ENCODE measurements at places on chromosomes 2 and 18. TPM values are rescaled to one million over a fixed set of nuclear protein-coding genes. Genes with fewer than 3 reads are reported as not detected.
A peak's percentile ranks its signal among the peaks of the same experiment; 100 is the strongest.

GRCh38 chr2:46548103-46548486 lies 68.7 kb downstream of the TMEM247 start:
- H3K36me3 ChIP-seq: peaks cover 12% of the 10 kb centered on the region
- DNase-seq: no peak
- H3K4me3 ChIP-seq: no peak overlapping the region
- H3K4me1 ChIP-seq: peaks cover 10% of the 10 kb centered on the region

- H3K4me3 ChIP-seq: no peak overlapping the region
- no peaks in the 10 kb centered on the region for H3K27me3 ChIP-seq
- no peaks in the 10 kb centered on the region for H3K36me3 ChIP-seq
These were observed 385.4 kb upstream of the RND3 start for GRCh38 chr2:150872756-150873395.

- no peaks in the 10 kb centered on the region for H3K27me3 ChIP-seq
- no peaks in the 10 kb centered on the region for H3K36me3 ChIP-seq
- DNase-seq: peak; percentile 47
- H3K4me1 ChIP-seq: peaks cover 23% of the 10 kb centered on the region
- H3K27ac ChIP-seq: peak overlapping the region; percentile 24
- peak overlapping the region; percentile 37 for H3K4me3 ChIP-seq
These were observed 94.4 kb upstream of the ASAP2 start for GRCh38 chr2:9112079-9112721.

- no peak for DNase-seq
- no peaks in the 10 kb centered on the region for H3K27me3 ChIP-seq
- H3K4me1 ChIP-seq: peaks cover 40% of the 10 kb centered on the region
- no peak overlapping the region for H3K27ac ChIP-seq
- no peak overlapping the region for H3K4me3 ChIP-seq
These were observed 249.4 kb upstream of the UBE2E3 start for GRCh38 chr2:180730976-180731375.

DNA sequence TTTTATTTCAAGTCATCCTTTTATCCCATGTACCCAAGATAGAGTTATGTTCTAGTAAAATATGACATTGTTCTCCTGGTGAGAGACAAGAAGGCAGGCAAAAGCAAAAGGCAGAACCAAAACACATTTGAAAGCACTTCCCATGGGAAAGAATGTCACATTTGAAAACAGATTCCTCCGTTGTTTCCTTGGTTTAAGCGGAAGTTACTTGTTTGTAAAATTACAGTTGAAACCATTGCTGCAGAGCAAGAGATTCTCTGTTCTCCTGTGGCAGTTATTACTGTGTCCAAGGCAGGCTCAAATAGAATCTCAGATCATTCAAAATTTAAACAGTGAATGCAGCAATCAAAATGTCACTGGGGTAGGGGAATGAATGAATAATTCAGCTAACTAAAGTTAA lies 149.6 kb downstream of the MTCL1 start:
- DNase-seq: no peak
- no peaks in the 10 kb centered on the region for H3K36me3 ChIP-seq
- H3K27me3 ChIP-seq: no peaks in the 10 kb centered on the region
- H3K4me3 ChIP-seq: no peak overlapping the region
- H3K27ac ChIP-seq: no peak overlapping the region

DNA sequence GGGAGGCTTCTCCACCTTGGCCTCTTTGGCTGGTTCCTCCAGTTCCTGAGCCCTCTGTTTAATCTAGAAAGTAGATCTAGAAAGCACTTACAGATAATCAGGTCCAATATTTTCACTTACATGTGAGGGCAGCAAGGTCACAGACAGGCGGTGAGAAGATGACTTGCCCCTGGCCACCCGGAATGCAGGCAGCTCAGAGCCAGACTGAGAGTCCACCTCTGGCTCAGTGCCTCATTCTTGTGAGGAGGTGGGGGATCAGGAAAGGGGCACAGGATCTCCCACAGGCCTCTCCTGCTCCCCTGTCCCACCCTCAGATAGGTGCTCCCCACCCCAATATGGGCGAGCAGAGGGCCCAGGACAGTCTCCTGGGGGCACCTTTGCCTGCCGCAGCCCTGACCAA lies 5.8 kb downstream of the WNT6 start:
- no peak for DNase-seq
- H3K27me3 ChIP-seq: peaks cover 100% of the 10 kb centered on the region
- no peak overlapping the region for H3K27ac ChIP-seq

Gene MROH2A
- total RNA-seq: 0.33 TPM

Gene NLRC4
- not detected for total RNA-seq

Gene CAPN13
- total RNA-seq: 11.8 TPM

DNA sequence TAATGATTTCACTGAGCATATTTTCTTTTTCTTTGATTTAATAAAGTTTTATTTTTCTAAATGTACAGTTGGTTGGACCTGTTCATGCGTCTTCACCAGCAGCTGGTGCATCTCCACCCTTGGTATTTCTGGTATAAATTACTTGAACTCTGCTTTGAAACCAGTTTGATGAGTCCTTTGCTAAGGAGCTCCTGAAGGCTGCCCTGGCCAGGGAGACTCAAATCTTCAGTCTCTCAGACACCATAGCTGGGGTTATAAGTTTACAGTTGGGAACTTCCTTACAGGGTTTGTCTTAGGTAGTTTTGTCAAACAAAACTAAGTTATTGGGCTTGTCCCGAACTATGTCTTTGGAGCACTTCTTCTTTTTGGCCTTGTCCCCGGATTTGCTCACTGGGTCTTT lies 44.7 kb downstream of the HS1BP3 start:
- DNase-seq: no peak
- H3K4me1 ChIP-seq: peaks cover 25% of the 10 kb centered on the region
- peaks cover 6% of the 10 kb centered on the region for H3K36me3 ChIP-seq
- H3K27ac ChIP-seq: no peak overlapping the region

DNA sequence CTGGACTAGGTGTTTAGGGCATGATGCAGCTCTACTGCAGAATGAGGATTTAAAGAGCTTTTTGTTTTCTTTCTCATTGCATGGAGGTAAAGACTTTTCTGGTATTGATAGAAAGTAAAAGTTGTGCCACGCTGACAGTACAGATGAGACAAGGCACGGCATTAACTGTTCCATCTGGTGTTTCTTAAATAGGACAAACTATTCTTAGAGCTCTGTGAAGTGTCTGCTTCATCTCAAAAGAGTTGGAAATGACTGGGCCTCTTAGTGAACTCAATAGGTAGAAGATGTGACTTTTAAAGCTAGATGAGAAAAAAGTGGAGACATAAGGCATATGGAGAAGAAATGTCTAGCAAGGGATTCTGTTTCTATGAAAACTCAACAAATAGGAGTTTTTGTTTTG lies 321.8 kb downstream of the RPRM start:
- H3K27me3 ChIP-seq: no peaks in the 10 kb centered on the region
- DNase-seq: no peak
- H3K27ac ChIP-seq: no peak overlapping the region
- H3K36me3 ChIP-seq: peaks cover 3% of the 10 kb centered on the region

Gene RUFY4
- 0.21 TPM for total RNA-seq

- no peak overlapping the region for H3K4me3 ChIP-seq
- no peak overlapping the region for H3K27ac ChIP-seq
- peaks cover 5% of the 10 kb centered on the region for H3K4me1 ChIP-seq
- H3K27me3 ChIP-seq: no peaks in the 10 kb centered on the region
- no peaks in the 10 kb centered on the region for H3K36me3 ChIP-seq
These were observed 31.0 kb upstream of the ASPRV1 start for GRCh38 chr2:69992310-69993047.

Gene TEKT4
- total RNA-seq: not detected

GRCh38 chr18:79859314-79859713 lies 61.6 kb downstream of the KCNG2 start:
- no peak overlapping the region for H3K4me3 ChIP-seq
- no peaks in the 10 kb centered on the region for H3K4me1 ChIP-seq
- H3K27ac ChIP-seq: no peak overlapping the region
- DNase-seq: no peak

Gene SKOR2
- not detected for total RNA-seq

DNA sequence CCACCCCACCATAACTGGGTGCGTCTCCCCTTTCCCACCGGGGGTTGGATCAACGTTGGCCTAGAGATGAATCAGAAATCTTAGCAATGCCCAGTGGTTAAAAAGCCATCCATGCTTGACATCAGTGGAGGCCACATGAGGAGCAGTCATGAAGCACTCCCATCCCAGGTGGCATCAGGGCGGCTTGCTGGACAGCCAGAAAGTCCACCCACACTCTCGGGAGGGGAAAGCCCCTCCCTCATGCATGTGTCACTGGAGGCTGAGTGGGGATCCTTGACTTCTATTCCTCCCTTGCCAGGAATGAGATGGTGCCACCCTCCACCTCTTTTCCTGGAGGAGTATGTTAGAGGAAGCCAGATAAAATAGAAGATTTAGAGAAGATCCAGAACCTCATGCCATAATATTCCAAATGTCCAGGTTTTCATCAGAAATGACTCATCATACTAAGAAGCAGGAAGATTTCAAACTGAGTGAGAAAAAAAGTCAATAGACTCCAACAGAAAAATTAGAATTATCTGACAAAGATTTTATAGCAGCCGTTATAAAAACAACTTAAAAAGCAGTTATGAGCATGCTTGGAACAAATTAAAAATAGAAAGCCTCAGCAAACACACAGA lies 507.1 kb upstream of the ID2 start:
- no peak for DNase-seq
- H3K36me3 ChIP-seq: no peaks in the 10 kb centered on the region
- H3K4me3 ChIP-seq: no peak overlapping the region
- H3K4me1 ChIP-seq: no peaks in the 10 kb centered on the region
- no peaks in the 10 kb centered on the region for H3K27me3 ChIP-seq

DNA sequence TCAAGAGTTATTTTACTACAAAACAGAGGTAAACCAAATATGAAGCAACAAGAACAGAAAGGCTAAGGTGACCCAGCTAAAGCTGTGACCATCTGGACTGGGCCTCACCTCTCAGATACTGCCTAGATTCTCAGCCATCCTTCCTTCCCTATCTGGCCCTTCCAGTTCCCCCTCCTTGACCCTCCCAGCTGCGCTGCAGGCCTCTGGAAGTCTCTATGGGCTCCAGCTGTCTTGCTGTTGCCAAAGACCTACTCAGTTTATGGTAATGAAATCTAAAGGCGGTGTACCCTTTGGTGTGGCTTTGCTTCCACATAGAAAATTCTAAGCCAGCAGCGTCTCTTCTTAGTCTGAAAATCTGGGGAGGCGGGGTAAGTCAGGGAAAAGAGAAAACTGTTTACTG lies 55.7 kb downstream of the ARHGEF33 start:
- H3K27ac ChIP-seq: no peak overlapping the region
- no peaks in the 10 kb centered on the region for H3K36me3 ChIP-seq
- no peak overlapping the region for H3K4me3 ChIP-seq
- DNase-seq: no peak
- H3K27me3 ChIP-seq: no peaks in the 10 kb centered on the region
- H3K4me1 ChIP-seq: peaks cover 7% of the 10 kb centered on the region

- DNase-seq: peak; percentile 24
- H3K4me3 ChIP-seq: peak overlapping the region; percentile 13
- H3K27me3 ChIP-seq: no peaks in the 10 kb centered on the region
- H3K27ac ChIP-seq: peak overlapping the region; percentile 21
- peaks cover 6% of the 10 kb centered on the region for H3K36me3 ChIP-seq
- peaks cover 41% of the 10 kb centered on the region for H3K4me1 ChIP-seq
These were observed 37.5 kb downstream of the TBC1D8 start for GRCh38 chr2:101113441-101114267.

DNA sequence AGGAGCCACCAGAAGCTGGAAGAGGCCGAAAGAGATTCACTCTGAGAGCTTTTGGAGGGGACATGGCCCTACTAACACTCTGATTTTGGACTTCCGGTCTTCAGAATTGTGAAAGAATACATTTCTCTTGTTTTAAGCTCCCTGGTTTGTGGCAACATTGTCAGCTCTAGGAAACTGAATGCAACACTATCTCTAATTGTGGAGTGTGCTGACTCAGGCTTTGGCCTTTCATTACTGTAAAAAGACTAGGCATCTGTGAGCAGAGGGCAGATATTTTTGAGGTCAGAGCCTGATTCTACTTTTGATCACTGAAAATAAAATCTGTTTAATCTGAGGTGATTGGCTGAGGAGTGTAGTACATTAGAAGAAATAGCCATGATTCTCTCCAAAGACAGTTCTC lies 185.4 kb upstream of the FAM98A start:
- H3K27me3 ChIP-seq: no peaks in the 10 kb centered on the region
- H3K36me3 ChIP-seq: no peaks in the 10 kb centered on the region
- no peaks in the 10 kb centered on the region for H3K4me1 ChIP-seq
- no peak overlapping the region for H3K27ac ChIP-seq

Gene ZRANB3
- 14.5 TPM for total RNA-seq

GRCh38 chr2:69113627-69114026 lies 100.6 kb downstream of the ANTXR1 start:
- H3K27ac ChIP-seq: no peak overlapping the region
- H3K36me3 ChIP-seq: no peaks in the 10 kb centered on the region
- H3K4me3 ChIP-seq: no peak overlapping the region
- no peaks in the 10 kb centered on the region for H3K4me1 ChIP-seq
- H3K27me3 ChIP-seq: peaks cover 73% of the 10 kb centered on the region

DNA sequence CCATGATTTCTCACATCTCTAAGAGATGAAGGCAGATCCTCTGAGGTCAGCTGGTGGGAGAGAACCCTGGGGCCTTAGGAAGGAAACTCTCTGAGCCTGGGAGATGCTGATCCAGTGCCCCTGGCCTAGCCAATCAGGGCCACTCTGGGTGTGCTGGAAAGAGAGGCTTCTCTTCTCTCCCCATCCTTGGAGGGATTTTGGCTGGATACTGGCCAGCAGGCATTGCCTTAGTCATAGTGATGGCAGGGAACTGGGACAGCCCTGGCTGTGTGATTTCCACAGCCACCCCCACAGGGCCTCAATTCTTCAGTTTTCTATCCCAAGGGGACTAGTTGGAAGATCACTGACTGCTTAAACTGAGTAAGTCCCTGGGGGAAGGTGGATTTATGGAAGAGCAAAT lies 26.6 kb upstream of the PLB1 start:
- H3K27me3 ChIP-seq: peaks cover 18% of the 10 kb centered on the region
- H3K27ac ChIP-seq: no peak overlapping the region
- H3K4me3 ChIP-seq: no peak overlapping the region
- no peak for DNase-seq

- peaks cover 73% of the 10 kb centered on the region for H3K36me3 ChIP-seq
- H3K4me1 ChIP-seq: peaks cover 41% of the 10 kb centered on the region
- H3K27ac ChIP-seq: no peak overlapping the region
- no peaks in the 10 kb centered on the region for H3K27me3 ChIP-seq
- DNase-seq: no peak
These were observed 102.1 kb downstream of the MTCL1 start for GRCh38 chr18:8807488-8807805.

Gene DHRS9
- total RNA-seq: 16.6 TPM

DNA sequence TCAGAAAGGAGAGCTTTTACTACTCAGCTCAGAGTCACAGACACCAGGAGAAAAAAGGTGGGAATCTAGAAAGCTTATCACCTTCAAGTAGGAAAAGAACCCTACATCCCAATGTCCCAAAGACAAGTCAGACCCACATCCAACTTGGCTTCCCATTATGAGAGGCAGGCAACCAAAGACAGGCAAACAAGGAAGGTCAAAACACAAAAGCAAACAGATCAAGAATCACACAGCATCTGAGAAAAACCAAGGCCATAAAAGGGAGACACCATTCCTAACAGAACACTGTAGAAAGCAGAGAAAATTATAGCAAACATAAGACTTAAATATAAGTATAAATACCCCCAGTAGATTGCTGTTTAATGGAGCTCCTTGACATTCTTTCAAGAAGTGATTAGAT lies 40.7 kb downstream of the SLC3A1 start:
- DNase-seq: no peak
- H3K27me3 ChIP-seq: no peaks in the 10 kb centered on the region
- H3K4me1 ChIP-seq: no peaks in the 10 kb centered on the region

All from Calu3 (cell line).